ENCODE measurements at places on chromosomes 1 and 21.

DNA sequence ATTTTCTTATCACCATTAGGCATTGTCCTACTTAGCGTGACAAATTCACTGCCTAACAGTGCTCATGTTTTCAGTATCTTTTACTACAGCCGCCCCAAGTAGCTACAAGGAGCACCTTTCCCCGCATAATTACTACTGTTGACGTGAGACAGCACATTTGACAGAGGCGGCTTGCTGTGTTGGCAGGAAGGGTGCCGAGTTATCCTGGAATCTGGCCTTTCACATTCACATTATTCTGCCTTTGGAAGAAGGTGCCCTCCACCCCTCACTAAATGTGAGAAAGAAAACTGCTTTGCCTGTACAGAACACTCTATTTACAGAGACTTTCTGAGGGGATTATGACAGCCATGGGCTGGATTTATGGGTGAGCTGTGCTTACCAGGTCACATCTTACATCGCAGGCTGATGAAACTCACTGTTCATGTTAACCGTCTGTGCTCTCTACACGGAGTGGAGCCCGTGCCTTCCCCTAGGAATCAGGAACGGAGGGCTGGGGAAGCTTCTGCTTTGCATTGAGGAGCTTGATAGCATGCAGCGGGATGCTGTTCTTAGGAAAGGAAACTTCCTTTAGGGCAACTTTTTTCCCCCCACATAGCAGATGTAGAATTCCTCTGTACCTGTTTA lies 148.0 kb upstream of the ZRANB2 start:
- no peak for DNase-seq

DNA sequence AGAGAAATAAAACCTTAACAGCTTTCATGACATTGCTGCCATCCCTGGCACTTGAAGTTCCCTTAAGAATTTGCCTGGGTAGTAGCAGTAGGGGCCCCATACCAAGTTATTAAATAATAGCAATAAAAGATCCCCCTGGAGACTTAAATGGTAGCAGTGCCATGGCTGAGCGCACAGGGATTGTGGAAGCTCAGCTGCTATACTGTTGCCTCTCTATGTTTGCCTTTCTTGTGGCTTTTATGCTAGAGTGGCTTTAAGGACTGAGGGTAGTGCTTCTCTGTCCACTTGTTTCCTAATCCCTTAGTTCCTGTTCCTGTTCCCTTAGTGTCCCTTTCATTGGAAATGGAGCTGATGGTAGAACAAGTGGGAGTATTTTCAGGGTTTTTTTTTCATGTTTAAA lies 42.1 kb downstream of the NCF2 start:
- DNase-seq, result no peak

DNA sequence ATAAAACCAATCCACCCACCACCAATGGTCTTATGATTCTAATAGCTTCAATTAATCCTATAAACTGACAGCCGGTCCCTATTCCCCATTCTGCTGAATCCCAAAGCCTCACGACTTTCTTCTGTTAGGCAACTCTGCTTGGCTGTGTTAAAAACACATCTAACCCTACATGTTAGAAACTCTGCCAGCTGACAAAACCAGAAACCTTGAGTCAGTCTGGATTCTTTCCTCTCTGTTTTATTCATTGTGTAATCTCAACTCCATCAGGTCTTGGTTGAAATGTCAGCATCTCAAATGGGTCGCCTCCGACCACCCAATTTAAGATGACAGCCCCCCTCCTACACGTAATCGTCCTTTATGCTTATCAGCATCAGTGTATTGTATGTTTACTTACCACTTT lies 312.1 kb downstream of the DISC1 start:
- no peak for DNase-seq

DNA sequence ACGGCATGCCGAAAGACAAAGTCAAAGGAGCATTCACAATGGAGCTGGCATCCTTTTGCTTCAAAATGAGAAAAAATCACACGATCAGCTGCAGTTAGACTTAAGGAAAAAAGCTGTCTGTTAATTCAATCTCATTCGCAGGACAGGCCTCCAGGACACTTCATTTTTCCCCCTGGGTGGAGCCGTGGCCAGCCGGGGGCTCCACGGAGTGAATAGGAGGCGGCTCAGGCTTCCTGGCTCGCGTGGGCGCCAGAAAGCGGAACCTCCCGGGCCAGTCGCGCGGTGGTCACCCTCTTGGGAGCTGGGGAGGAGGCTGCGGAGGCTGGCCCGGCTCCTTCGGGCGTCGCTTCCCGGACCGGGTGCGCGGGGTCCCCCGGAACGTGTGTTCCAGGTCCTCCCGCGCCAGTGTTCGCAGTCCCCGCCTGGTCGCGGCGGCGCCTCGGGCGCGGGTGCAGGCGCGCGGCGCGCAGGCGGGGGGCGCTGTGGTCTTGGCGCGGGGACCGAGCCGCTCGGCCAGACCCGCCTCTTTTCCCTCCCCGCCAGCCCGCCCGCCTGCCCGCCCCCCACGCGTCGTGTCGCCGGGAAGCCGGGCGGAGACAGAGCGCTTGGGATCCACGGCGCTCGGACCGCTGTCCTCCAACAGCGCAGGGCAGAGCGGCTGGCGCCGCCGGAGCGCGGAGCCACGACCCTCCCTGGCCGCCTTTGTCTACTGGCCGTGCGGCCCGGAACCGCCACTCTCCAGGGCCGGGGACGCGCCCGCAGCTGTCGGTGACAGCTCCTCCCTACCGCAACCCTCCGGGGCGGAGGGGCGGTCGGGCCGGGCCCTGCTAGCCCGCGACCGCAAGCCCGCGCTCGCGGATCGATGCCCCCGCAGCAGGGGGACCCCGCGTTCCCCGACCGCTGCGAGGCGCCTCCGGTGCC lies at the start of gene RHOU:
Gene RHOU (plus strand): TSS at position 599 of the 921 bp plus-strand sequence. CDS start 264 bp downstream, at position 863.
- peak; percentile 57 for DNase-seq

DNA sequence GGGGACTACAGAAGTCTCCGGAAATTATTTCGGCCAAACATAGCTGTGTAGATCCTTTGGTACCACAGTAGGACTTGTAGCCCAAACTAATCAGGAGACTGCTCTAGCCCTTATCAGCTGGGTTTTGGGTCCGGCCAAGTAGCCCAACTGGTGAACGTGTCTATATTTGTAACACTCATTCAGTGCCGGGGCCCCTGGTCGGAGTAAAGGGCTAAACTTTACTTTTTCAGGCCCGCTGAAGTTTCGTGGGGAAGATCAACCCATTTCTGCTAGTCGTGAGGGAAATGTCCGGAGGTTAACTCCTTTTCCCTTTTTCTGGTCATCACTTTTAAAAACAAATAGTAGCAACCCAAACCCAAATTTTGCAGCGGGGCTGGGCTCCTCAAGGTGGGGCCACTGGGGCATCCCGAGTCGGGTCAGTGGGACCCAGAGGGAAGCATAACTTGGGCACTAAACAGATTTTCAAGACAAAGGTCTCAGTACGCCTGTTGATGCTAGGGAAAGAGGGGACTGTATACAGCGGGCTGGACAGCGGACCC lies 1.7 kb downstream of the LHX9 start:
- no peak for DNase-seq

DNA sequence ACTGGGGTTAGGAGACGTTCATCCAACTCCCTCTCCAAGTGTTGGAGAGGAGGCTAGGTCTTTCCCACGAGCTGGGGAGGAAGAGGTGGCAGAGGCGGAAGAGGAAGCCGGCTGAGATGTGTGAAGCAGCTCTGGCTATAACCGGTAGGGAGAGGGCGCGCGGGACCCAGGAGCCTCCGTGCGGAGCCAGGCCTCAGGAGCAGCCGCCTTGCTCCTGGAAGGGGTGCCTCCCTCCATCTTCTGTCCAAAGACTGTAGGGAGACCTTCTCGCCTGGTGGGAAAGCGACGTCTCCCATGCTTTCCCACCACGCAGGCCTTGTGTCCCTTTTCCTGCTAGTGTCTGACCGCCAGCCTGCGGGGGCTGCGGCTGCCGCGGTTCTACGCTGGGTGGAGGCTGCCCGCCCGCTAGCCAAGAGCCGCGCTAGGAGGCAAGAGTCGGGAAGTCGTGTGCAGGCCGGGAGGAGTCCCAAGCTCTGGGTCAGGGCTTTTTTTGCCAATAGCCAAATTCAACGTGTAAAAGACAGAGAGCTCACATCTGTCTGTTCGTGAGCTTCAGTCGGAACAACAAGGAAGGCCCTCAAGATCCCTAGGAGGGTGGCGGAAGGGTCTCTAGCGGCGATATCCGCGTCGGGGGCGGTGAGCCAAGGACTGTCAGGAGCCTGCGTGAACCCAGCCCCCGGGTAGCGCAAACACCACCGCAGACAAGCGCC lies 8.4 kb upstream of the NBPF11 start:
- DNase-seq, result no peak

- DNase-seq, result no peak
Observed at GRCh38 chr1:166573199-166573598, 266.1 kb upstream of the POGK start.

- no peak for DNase-seq
Observed at GRCh38 chr1:116775116-116775752, 21.0 kb downstream of the CD2 start.

DNA sequence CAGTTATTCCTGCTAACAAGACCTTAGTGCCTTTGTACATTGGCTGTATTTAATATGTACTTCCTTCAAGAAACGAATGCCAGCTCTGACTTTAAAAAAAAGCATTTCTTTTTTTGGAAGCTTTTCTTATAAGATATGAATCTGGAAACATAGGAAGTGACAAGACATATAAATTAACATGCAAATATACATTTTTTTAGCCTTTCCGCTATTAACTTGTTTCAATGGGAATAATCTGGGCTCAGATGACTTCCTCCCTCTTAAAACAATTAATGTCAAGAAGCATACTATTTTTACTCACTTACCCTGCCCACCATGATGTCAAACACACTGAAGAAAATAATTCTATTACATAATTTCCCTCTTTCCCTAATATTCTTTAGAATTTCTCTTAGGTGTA lies 1.4 kb downstream of the DENND1B start:
- DNase-seq, result no peak

GRCh38 chr1:41151846-41152245 lies 90.3 kb downstream of the SCMH1 start:
- no peak for DNase-seq

GRCh38 chr1:228410015-228410414 lies 3.4 kb upstream of the TRIM11 start:
- DNase-seq, result no peak

GRCh38 chr1:169651035-169651434 lies 21.1 kb upstream of the SELP start:
- no peak for DNase-seq

GRCh38 chr1:97139512-97139911 lies 417.9 kb downstream of the PTBP2 start:
- DNase-seq, result no peak

- DNase-seq, result no peak
Observed at GRCh38 chr1:43039228-43040055, 80.8 kb upstream of the SLC2A1 start.

- DNase-seq, result no peak
Observed at GRCh38 chr1:14668538-14668937, 70.1 kb downstream of the KAZN start.

- no peak for DNase-seq
Observed at GRCh38 chr21:40051801-40052200, 184.6 kb downstream of the PCP4 start.

GRCh38 chr1:150194381-150195031 lies 41.4 kb downstream of the ANP32E start:
- DNase-seq, result no peak

- DNase-seq, result no peak
Observed at GRCh38 chr1:238953448-238954010, 432.8 kb upstream of the CHRM3 start.

DNA sequence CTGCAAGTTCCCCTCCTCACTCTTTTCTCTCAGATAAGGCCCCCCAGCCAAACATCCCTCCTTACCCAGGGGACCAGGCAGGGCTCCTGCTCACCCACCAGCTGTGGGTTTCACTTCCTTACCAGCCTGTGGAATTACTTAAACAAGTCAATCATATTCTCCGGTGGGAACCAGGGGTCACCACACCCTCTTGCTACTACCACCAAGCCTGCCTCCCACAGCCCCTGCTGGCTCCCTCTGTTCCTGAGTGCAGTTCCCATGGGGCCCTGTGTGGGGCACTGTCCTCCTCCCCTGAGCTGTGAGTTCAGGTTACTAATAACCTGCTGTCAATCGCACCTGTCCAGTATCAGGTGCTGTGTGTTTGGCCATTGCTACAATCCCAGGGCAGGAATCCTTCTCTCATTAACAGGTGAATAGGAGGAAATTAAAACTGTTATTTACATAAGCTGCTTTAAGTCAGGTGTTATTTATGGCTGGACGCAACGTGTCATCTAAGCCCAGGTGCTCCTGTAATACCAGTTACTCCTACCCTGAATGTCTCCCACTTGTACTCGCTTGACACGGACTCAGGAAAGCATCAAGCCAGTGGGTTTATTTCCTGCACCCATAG lies 53.1 kb upstream of the LBR start:
- DNase-seq, result no peak

DNA sequence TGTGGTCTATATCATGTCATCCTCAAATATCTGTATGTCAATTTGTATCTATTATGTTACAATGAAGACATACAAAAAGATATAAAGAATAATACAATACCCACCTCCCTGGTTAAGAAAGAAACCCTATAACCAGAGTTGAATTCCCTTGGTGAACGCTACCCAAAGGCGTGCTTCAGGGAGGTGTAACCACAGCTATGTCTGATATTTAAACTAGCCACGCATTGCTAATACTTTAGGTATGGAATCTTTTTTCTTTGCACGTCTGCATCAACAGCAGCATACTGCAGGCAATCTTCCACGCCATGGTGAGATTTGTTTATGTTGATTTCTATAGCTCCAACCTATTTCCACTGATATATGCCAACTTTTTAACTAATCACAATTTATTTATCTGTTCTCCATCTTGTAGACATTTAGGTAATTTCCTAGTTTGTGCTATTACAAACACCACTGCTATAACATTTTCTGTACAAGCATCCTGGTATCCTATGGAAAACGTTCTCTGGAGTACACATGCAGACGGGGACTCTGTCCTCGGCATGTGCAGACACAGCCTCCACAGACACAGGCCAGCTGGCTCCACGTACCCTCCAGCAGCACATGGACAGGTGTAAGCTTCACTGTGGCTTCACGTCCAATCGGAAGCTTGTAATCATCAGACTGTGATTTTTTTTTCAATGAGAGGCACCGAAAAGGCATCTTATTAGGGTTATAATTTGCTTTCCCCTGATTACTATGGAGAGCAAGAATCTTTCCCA lies 58.5 kb downstream of the HSF2BP start:
- no peak for DNase-seq

DNA sequence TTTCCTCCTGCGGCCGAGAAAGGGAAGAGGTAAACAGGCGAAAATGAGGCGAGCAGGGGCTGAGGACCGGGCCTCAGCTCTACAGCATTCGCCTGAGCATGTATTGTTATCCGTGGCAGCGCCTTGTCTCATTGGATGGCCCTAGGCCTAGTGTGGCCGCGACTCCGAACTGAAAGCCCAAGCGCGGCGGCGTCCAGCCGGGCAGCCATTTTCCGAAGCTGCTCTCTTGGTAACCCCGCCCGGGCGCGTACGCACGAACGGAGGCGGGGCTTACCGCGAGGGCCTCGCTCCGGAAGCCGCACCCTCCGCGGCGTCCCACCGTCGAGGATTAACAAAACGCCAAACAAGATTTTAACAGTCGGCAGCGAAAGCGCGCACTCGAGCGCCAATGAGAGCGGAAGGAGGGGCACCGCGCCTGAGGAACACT lies 797 bp upstream of the USP1 start:
- DNase-seq, result peak; percentile 92

DNA sequence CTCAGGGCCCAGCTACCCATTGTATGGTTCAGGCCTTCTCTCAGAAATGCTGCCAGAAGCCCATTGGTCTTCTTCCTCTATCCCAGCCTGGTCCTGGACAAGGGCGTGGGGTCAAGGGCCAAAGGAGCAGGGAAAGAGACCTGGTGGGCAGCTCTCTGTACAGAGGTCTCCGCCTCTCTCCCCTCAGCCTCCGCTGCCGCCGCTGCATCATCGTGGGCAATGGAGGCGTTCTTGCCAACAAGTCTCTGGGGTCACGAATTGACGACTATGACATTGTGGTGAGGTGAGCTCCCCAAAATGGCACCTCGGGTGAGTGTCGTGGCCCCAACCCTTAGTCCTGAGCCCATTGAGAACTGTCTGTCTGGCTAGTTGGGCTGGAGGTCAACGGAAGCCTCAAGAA lies 34.6 kb upstream of the ARTN start:
- no peak for DNase-seq
